ENCODE measurements at places on chromosomes 11 and 22.

DNA sequence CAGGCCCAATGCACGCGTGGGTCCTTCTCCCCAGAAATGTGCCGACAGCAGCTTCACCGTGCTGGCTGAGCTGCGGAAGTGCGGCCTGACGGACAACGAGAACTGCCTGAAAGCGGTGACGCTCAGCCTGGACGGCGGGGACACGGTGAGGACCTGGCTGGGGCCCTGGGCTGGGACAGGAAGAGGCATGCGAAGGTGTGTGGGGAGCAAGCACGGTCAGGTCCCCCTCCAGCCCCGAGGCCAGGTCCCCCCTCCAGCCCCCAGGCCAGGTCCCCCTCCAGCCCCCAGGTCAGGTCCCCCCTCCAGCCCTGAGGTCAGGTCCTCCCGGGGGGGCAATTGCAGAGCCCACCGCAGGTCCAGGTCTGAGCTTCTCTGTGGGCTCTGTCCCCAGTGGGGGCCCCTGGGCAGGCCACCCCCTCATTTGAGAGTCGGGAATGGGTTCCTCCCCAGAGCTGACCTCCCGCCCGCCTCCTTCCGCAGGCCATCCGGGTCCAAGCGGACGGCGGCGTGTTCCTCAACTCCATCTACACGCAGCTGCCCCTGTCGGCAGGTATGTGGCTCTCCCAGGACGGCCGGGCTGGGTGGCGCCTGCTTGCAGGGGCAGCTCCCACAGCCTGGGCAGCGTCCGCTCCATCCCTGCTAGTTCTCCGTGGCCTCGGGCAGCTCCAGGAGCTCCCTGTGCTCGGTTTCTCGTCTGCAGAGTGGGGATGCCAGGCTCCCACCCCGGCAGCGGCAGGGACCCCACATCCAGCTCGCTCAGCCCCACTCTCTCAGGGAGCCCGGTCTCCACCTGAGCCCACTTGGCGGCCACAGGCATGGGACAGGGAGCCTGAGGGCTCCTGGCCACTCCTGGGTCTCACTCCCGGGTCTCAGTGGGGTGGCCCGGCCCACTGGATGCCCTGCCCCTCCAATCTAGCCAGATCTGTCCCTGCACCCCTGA lies 7.9 kb downstream of the MUC5B start:
- DNase-seq, result peak; percentile 6

GRCh38 chr11:92130421-92130831 lies 94.2 kb upstream of the FAT3 start:
- DNase-seq, result no peak

- no peak for DNase-seq
Observed at GRCh38 chr11:68314203-68315170, 2.1 kb downstream of the LRP5 start.

GRCh38 chr22:33519071-33519973 lies 401.0 kb downstream of the LARGE1 start:
- peak; percentile 41 for DNase-seq
